ENCODE measurements at places on chromosomes 1 and 21. TPM values are rescaled to one million over a fixed set of nuclear protein-coding genes. Genes with fewer than 3 reads are reported as not detected.

- H3K27ac ChIP-seq, result no peak overlapping the region
- no peaks in the 10 kb centered on the region for H3K27me3 ChIP-seq
- no peak for DNase-seq
- H3K4me1 ChIP-seq, result no peaks in the 10 kb centered on the region
- no peak overlapping the region for H3K4me3 ChIP-seq
Measured at GRCh38 chr1:223611936-223612335, 53.6 kb downstream of the CAPN8 start.

Gene MARCKSL1
- 576 TPM for polyA plus RNA-seq

Gene INSRR
- not detected for polyA plus RNA-seq

Gene TNNT2
- polyA plus RNA-seq, result 19.1 TPM

Gene RTCA
- 36.6 TPM for polyA plus RNA-seq
